Upper lobe of right lung (tissue), 1 donor: ENCODE measurements at places on chromosomes 16 and 17. TPM values are rescaled to one million over a fixed set of nuclear protein-coding genes. Genes with fewer than 3 reads are reported as not detected.

Gene SLC2A4
- 1.6 TPM for total RNA-seq

GRCh38 chr16:89064606-89065457 lies 28.8 kb upstream of the ACSF3 start:
- H3K27ac ChIP-seq: no peak overlapping the region
- no peaks in the 10 kb centered on the region for H3K27me3 ChIP-seq
- no peak for DNase-seq
- no peaks in the 10 kb centered on the region for H3K36me3 ChIP-seq

DNA sequence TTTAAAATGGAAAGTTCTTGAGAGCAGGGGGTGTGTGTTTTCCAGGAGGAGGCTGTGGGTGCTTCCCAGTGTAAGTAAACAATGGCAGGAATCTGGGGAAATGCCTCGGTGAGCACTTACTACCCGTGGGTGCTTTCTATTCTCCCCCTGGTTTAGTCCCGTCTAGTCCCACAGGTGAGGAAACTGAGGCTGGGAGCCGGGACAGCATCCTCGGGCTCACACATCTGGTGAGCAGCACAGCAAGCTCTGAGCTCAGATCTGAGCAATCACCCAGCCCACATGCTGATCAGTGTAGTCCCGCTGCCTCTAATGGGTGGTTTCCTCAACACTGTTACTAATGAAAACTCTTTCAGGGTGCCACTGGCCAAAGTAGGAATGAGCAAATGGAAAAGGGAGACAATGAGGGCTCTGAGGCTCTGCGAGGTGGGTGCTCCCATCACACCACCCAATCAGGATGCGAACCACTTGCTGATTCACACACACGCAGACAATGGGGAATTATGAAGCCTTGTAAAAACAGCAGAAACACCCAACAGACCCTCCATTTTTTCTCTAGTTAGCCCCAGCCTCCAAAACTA lies 202.6 kb downstream of the PARN start:
- H3K4me3 ChIP-seq: no peak overlapping the region
- no peaks in the 10 kb centered on the region for H3K36me3 ChIP-seq
- H3K4me1 ChIP-seq: no peaks in the 10 kb centered on the region
- no peak for DNase-seq
- H3K27ac ChIP-seq: no peak overlapping the region
- no peaks in the 10 kb centered on the region for H3K27me3 ChIP-seq

- H3K27ac ChIP-seq: no peak overlapping the region
- no peaks in the 10 kb centered on the region for H3K4me1 ChIP-seq
- no peaks in the 10 kb centered on the region for H3K36me3 ChIP-seq
- no peak overlapping the region for H3K4me3 ChIP-seq
- DNase-seq: no peak
These were observed 242.0 kb downstream of the HAPSTR1 start for GRCh38 chr16:9333469-9333868.

GRCh38 chr16:2919511-2920255 lies 8.0 kb downstream of the FLYWCH1 start:
- H3K4me3 ChIP-seq: no peak overlapping the region
- H3K4me1 ChIP-seq: peaks cover 4% of the 10 kb centered on the region
- H3K27me3 ChIP-seq: no peaks in the 10 kb centered on the region
- peak overlapping the region; percentile 51 for H3K27ac ChIP-seq

Gene SCIMP
- total RNA-seq: 24.8 TPM
